Ammon's horn (tissue), 1 donor: ENCODE measurements at places on chromosomes 11 and 22.

DNA sequence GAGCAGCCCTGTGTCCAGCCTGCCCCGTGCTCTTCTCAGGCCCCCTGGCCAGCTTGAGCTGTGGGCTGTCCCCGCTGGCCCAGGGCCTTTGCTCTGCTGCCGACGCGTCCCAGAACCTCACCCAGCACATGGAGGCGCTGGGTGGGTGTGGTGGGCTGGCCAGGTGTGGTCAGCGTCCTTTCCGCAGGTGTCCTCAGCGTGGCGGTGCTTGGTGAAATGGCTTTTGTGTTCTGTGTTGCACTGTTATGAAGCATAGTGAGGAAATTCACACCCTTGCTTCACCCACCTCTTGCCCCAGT, 37.4 kb downstream of the GRAMD4 start:
- no peak for DNase-seq

- no peak for DNase-seq
Observed at GRCh38 chr11:107731941-107732688, 20.3 kb upstream of the SLN start.

DNA sequence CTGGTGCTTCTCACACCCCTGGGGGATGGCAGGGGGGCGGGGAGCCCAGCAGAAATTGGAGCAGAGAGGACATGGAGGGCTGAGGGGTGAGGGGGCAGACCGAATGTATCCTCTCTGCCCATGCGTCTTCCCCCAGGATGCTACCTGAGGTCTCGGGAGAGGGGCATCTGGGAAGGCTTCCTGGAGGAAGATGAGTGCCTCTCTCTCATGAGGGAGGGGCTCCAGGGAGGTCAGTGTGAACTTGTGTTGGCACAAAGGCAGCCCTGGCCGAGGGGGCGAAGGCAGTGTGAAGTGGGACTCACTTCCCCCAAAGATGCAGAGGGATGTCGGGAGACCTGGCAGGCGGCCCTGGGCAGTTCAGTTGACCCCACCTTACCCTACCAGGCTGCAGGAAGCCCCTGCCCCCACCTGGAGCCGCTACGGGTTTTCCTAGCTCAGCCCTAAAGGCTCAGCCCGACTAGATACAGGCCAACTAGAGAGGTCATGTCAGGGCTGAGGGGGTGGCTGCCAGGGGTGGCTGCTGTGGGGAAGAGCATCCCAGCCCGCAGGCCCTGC, 10.4 kb downstream of the ASCL2 start:
- DNase-seq: no peak

- no peak for DNase-seq
Observed at GRCh38 chr11:83721263-83721662, 435.1 kb upstream of the CCDC90B start.

GRCh38 chr11:1876361-1877063, 15.2 kb downstream of the PRR33 start:
- no peak for DNase-seq

DNA sequence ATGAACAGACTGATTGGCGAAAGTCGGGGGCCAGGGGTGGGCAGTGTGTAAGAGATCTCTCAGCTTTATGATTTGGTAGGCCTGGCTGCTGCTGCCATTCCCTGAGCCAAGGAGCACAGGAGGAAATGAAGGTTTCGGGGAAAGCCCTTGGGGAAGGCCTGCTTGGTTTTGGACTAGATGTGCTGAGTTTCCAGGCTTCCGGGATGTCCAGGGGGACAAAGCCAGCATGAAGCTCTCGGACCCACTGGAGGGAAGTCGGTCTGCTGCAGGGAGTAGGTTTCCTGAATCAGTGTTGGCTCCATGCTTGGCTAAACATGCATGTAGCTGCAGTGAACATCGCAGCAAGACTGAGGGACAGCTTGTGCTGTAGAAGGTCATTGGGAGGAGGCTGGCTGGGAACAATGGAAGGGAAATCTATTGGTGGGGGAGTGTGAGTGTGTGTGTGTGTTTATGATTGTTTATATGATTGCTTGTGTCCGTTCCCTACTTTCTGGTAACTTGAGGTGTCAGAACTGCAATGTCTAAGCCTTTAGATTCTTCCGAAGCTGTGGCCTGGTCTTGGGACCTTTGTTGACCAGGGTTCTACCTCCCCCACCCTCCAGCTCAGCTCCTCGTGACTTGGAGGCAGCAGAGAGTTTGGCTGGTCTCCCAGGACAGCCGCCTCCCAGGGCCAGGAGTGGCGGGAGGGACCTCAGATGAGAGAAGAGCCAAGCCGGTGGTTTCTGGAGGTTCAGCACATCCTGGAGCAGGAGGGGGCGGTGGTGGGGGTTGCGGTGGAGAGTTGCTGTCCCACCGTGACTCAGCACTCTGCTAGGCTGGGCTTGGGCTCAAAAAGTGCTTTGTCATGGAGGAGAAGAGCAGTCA, 4.0 kb upstream of the FTH1 start:
- peak; percentile 96 for DNase-seq

DNA sequence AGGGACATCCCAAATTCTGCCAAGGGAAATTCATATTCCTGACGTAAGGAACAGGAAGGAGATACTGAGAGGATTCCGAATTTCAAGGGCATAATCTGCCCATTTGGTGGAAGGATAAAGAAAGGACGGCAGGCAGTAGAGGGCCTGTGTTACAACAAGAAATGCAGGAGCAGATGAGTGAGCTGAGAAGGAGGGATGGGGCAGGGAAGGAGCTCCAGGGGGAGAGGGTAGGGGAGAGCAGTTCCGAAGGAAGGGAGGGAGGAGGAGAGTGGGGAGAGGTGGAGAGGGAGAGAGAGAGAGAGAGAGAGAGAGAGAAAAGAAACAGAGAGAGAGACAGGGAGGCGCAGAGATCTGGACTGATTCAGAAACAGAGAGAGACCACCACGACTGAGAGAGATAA, 843 bp downstream of the OPCML start:
- no peak for DNase-seq

GRCh38 chr22:33224841-33225240, 166.7 kb upstream of the SYN3 start:
- DNase-seq: no peak

DNA sequence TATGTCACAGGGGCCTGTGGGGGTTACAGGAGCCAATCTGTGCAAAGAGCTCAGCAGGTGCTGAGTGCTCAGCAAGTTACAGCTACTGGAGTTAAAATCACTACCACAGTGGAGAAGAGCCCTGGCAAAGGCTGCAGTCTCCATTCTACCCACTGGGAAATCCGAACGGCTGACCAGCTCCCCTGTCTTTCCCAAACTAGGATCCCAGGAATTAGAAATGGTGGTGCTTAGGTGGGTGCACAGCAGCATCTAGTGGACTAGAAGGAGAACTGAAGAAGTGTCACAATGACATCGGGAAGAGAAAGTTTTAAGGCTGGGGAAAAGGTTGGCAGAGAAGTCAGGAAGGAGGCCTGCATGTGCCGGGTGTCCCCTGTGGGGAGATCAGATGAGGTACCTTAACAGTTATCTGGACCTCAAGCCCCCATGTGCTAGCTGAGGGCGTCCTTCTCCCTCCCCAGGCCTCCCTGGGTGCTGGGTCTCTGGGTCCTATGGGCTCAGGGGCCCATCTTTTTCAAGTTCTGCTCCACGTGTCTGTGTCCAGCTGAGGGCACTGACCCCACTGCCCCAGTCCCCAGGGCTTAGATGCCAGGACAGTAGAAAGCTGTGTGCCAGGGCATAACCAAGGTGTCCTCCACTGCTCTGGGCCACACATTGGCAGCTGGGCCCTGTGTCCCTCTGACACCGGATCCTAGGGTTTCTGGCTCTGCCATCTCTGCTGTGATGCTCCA, 1.9 kb downstream of the PIWIL3 start:
- DNase-seq: peak; percentile 24

- no peak for DNase-seq
Observed at GRCh38 chr22:40123387-40123786, 54.3 kb upstream of the TNRC6B start.

GRCh38 chr11:102843489-102843888, at the start of gene MMP3:
Gene MMP3 (minus strand): TSS chr11:102843609. CDS start chr11:102843546, 63 bp downstream.
- no peak for DNase-seq

GRCh38 chr11:29214833-29215232, 802.0 kb downstream of the KCNA4 start:
- DNase-seq: no peak

GRCh38 chr11:46603704-46604308, 10.0 kb upstream of the AMBRA1 start:
- no peak for DNase-seq

DNA sequence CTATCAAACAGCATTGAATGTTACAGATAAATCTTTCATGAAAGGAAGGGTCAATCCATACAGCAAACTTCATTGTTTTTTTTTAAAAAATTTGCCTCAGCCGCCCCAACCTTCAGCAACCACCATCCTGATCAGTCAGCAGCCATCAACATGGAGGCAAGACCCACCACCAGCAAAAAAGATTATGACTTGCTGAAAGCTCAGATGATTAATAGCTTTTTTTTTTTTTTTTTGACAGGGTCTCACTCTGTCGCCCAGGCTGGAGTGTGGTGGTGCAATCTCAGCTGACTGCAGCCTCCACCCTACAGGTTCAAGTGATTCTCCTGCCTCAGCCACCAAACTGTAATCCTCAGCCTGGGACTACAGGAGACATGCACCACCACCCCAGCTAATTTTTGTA, 18.0 kb upstream of the CD3E start:
- DNase-seq: no peak

GRCh38 chr11:118735203-118735602, 55.8 kb upstream of the TREH start:
- DNase-seq: no peak

- DNase-seq: no peak
Observed at GRCh38 chr22:50606165-50606945, 5.8 kb downstream of the MAPK8IP2 start.

DNA sequence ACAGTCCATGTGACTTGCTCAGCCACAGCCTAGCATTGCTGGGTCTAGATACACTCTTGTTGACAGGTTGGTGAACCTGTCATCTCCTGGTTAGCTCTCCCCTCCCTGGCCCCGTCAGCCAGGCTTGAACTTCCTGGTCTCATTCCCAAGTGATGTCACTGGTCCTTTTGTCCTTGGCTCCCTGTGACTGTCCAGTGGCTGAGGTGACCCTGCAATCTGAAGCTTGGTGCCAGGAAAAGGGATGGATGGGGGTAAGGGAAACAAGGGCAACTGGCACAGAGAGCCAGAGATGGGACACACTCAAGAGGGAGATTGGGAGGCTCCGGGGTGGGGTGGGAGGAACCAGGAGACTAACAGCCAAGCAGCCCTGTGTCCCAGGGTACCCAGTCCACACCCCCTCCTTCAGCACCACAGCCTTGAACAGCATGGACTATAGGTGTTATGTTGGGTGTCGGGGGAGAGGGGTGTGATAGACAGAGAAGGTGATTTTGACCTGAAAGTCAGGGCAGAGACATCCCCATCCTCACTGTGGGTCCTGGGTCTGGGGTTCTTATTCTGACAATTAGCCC, 63.8 kb upstream of the THY1 start:
- no peak for DNase-seq

GRCh38 chr11:83663446-83663845, 377.3 kb upstream of the CCDC90B start:
- DNase-seq: no peak

- DNase-seq: no peak
Observed at GRCh38 chr11:128246810-128247594, 340.4 kb downstream of the ETS1 start.

GRCh38 chr11:59479906-59480305, 6.8 kb downstream of the OR4D10 start:
- DNase-seq: no peak

DNA sequence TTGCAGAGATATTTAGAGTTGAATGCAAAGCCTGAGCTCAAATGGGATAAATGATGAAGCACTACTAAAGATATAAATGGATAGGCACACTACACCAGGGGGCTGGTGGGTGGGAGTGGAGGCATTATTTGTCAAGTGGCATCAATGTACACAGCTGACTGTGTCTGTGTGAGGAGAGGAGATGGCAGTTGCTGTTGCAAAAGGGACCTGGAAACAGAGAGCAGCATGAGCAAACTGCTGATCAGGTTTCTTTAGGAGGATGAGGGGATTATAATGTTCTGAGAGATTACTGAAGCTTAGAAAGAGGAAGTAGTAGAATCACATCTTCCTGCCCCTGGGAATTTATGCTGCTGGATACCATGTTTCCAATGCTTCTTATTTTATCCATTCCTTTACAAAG, 39.4 kb upstream of the LIN7C start:
- DNase-seq: peak; percentile 7

DNA sequence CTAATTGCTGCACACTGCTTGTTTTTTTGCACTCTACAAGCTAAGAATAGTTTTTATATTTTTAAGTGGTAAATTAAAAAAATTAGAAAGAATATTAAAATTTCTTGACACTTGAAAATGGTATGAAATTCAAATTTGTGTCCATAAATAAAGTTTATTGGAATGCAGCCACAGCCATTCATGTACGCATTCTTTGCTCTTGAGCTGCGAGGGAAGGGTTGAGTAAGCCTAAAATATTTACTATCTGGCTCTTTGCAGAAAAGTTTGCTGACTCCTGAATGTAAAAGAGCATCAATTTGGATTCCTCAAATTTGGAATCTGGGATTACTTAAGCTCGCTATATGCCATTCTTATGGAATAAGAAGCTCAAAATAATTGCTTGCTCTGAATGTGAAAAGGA, 3.4 kb upstream of the ADAMTS8 start:
- DNase-seq: no peak

DNA sequence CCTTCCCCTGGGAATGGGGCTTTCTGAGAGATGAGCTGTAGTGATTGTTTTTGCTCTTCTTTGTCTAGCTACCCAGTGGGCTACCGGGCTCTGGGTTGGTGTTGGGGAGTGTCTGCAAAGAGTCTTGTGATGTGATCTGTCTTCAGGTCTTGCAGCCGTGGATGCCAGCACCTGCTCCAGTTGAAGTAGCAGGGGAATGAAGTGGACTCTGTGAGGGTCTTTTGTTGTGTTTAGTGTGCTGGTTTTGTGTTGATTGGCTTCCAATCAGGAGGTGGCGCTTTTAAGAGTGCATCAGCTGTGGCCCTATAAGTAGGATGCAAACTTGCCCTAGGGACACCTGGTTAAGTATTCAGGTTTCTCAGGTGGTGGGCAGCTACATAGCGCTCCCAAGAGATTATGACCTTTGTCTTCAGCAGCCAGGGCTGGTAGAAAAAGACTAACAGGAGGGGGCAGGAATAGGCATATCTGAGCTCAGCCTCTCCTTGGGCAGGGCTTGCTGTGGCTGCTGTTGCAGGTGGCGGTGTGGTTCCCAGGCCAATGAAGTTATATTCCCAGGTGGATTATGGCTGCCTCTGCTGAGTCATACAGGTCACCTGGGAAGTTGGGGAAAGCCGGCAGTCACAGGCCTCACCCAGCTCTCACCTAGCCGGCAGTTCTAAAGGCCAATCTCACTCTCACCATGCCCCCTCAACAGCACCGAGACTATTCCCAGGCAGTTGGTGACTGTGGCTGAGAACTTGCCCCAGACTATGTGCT, 315.7 kb upstream of the C11orf87 start:
- no peak for DNase-seq

GRCh38 chr11:121337078-121337477, 44.5 kb downstream of the SC5D start:
- DNase-seq: no peak

- DNase-seq: no peak
Observed at GRCh38 chr11:72951193-72951592, 137.0 kb downstream of the ATG16L2 start.

- no peak for DNase-seq
Observed at GRCh38 chr11:18633256-18634139, 644 bp downstream of the SPTY2D1 start.

GRCh38 chr11:1438261-1438966, 48.2 kb downstream of the MOB2 start:
- DNase-seq: no peak
